ENCODE measurements at places on chromosomes 7 and 10. TPM values are rescaled to one million over a fixed set of nuclear protein-coding genes. Genes with fewer than 3 reads are reported as not detected.

The MRLN gene
- total RNA-seq = not detected

The PDE6C gene
- total RNA-seq = not detected

The ELFN1 gene
- total RNA-seq = 2.1 TPM

The TRPV6 gene
- total RNA-seq = not detected
